ENCODE measurements at places on chromosomes 7 and 10.

- DNase-seq, result no peak
These were observed 6.9 kb upstream of the MINDY4 start for GRCh38 chr7:30764030-30764975.

DNA sequence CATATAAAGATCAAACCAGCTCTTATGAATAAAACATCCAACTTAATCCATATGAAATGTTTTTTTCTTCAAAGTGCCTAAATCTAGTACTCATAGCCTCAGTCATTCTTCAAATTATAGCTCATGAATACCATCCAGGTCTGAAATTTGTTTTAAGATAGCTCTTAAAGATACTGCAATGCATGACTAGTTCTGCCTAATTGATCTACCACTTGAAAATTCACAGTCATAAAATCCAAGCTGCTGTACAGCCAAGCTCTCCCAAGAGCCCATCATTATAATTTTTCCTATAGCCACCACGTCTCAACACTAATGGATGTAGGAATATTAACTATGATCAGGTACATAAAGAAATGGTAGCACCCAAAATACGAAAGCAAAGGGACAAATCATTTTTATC, 87.9 kb upstream of the RNF148 start:
- no peak for DNase-seq

- no peak for DNase-seq
These were observed 4.9 kb upstream of the GRID2IP start for GRCh38 chr7:6556196-6556595.

DNA sequence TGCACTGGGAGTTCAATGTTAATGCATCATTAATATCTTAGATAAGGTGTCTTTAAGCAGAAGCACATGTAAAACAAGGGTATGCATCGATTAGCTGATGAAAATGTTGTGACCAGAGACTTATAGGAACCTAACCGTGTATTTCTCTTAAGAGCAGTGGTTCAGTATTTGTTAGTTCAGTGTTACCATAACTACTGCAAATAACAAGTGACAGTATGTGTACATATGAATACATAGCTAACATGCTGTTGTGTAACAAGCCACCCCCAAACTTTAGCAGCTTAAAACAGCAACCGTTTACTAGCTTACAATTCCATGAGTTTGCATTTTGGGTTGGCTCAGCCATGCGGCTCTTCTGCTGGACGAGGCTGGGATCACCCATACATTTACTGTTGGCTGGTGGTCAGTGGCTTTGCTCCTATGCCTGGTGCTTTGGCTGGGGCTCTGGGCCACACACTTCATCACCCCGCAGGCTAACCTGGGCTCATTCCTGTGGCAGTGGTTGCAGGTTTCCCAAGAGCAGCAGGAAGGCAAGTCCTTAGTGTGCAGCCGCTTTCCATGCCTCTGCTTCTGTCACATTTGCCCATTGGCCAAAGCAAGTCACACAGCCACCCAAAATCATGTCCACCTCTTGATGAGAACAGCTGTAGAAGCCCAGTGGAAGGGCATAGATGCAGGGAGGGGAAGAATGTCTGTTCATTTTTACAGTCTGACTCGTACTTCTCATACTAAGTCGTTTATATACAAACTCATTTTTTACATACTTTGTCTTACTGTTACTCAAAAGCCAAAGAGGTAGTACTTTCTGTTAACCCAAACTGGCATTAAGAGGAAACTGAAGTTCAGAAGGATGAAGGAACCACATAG, 103.3 kb upstream of the GATA3 start:
- DNase-seq, result no peak

DNA sequence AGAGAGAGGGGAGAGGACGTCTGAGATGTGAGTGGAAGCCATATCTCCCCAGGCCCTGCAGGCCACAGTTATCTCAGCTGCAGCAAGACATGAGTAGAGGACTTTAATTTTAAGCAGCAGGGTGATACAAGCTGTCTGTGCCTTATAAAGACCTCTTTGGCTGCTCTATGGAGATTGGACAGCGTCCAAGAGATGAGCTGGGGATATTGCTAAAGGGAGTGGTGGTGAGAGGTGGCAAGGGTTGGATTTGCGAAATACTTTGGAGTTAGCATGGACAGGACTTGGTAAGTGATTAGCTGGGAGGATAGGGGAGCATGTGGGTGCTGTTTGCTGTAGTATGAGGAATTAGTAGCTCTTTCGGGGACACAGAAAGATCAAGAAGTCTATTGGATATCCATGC, 191.8 kb downstream of the CACNB2 start:
- no peak for DNase-seq

DNA sequence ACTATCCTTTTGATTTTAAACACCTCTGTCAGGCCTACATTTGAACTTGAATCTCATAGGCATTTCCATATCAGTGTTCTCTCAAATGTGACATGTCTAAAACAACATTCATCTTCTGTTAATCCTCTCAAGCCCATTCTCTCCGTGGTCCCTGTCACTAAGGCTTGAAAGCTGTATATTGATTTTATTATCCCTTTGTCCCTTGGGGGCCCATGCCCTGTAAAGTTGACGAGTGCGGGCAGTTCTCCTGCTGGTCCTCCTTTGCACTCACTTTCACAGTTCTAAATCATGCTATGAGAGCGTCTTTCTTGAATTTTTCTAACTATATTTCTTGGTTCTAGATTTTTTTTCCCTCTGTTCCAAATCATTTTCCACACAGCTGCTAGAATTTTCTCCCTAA, 27.3 kb downstream of the GALNT11 start:
- DNase-seq, result no peak

GRCh38 chr10:110324201-110324804, 19.6 kb upstream of the SMNDC1 start:
- DNase-seq, result no peak

DNA sequence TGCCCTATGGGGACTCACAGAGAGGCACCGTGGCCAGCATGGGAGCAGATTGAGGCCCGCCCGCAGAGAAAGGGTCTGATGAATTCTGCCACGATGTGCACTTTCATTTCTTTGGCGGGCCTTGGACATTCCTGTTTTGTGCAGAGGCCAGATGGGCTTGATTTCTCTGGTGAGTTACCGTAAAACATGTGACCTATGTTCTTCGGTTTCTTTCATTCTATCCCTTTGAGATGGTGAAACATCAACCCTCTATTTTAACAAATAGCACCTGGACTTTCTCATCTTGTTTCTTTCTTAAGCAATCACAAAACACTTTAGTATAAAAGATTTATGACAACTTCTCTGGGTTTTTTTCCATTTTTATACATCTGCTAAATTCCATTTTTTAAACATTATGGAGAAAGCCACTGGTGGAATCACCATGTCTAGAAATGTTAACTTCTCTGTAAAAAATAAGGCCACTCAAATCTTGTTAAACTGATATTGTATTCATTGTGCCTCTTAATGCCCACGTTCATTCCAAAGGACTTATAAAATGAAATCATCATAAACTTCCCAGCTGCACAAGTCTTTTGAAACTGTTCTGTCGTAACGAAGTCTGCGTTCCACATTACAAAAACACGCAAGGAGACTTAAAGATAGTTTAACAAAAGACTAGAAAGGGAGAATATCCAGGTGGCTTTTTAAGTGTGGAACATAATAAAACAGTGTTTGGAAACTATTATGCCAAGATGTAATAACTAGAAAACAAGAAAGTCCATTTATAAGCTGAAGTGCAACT, 21.4 kb upstream of the ODAD2 start:
- no peak for DNase-seq

- DNase-seq, result no peak
These were observed 43.4 kb upstream of the HECTD2 start for GRCh38 chr10:91366704-91367103.

DNA sequence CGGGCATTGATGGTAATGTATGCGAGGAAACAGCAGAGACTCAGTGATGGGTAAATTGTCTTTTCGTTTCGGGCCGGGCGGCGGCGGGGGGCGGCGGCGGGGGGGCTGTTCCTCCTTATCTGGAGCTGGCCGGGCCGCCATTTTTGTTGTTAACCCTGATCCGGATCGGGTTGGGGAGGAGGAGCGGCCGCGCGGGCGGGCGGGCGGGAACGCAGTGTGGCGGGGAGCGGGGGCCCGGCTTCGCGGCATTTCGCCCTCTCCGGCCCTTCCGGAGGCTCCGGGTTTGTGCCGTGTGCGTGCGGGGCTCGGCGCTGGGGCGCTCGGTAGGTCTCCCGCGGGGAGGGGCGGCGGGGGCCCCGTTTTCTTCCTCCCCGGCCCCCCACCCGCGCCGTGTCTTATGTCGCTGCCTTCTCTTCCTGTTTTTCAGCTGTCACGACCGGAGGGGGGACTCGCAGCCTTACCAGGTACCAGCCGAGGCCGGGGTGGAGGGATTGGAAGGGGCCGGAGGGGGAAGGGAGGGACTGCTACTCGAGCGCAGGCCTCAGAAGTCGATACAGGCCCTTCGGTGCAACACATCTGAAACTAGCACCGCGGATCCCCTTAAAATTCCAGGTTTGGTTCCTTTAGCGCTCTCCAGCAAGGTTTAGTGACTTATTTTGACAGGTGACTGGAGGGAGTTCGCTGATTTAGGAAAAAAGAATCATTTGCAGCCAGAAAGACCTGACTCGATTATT, 820 bp downstream of the WAC start:
- peak; percentile 29 for DNase-seq

GRCh38 chr7:52463341-52463740, 572.1 kb upstream of the POM121L12 start:
- no peak for DNase-seq

DNA sequence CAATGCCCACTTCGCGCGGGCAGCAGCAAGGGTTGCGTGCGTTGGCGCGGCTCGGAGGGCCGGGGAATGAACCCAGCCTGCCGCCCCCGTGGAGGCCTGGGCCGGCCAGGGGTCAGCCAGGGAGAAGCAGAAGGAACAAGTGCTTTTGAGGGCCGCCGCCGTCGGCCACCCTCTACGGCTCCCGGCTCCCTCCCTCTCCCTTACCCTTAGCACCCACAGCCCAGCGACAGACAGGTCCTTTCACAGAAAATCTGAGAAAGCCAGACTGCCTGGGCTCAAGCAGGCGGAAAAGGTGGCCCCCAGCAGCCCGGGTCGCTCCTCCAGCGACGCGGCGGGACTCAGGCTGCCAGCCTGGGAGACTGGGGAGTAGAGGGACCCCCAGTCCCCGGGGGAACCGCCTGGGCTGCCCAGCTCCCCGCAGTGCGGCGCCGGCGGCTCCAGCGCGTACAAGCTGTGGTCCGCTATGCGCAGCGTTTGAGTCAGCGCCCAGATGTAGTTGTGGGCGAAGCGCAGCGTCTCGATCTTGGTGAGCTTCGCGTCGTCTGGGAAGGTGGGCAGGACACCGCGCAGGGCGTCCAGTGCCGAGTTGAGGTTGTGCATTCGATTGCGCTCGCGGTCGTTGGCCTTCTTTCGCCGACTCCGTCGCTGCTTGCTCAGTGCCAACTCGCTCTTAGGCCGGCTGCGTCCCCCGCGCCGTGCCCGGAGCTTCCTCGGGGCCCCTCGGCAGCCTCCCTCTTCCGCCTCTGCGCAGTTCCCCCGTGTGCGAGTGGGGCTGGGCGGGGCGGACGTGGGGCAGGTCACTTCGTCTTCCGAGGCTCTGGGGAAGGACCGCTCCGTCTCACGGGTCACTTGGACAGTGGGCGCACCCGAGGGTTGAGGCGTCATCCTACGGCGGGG, 815 bp downstream of the NEUROG3 start:
- DNase-seq, result no peak

DNA sequence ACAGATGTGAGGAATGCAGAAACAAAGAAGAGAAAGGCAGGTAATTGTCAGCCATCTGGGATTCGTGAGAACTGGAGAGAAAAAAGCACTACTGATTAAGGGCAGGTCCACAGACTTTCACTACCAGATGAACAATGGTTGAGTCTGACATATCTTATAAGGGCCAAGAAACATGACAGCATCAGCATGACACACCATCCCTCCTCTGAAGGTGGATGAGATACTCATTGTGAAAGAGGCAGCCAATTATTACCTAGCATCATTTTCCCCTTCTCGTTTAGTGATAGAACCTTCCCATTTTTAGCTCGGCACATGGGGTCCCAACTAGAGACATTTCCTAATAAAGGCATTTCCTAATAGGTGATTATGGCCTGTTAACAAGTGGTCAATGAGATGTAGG, 19.2 kb upstream of the MET start:
- no peak for DNase-seq

DNA sequence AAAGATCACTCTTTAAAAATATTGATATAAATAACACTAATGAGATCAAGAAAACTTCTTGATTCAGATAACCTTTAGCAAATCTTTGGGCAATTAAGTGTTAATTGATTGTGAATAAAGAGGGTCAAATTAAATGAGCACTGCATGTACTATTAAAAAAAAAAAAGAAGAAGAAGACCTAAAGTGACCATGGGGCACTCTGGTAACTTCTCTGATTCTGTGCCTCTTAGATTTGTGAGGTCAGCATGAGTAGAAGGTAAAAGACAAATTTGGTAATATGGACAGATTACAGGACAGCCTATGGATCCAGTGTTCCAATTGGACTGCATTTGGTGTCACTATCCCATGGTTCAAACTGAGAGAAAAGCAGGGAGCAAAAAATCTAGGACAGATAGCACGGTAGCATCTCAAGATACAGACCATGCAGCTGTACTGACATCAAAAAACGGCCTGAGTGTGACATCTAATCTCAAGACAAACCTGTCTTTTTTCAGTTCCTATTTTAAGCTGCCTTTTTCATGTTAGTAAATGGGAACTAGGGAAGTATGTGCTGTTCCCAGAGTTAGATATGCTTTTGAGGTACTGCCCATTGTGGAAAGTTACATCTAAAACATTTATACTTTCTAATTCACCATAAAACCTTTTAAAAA, 128.0 kb downstream of the KCND2 start:
- DNase-seq, result no peak

GRCh38 chr7:40437936-40438634, 303.3 kb downstream of the SUGCT start:
- no peak for DNase-seq

DNA sequence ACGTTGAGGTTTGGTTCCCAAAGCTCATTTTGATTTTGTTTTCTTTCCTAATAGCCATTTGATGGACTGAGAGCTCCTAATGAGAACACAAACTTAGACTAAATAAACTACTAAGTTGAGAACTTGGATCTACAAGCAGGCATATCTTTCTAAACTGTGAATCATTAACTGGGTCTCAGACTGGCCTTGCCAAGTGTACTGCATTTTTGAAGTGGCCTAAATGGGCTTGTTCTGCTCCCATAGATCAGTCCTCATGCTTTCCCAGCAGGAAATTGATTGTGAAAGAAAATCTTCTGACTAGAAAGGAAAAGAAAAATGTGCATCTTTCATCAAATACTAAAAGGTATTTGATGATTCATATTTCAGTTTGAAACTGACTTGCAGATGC, 46.7 kb upstream of the RBM33 start:
- DNase-seq, result no peak

DNA sequence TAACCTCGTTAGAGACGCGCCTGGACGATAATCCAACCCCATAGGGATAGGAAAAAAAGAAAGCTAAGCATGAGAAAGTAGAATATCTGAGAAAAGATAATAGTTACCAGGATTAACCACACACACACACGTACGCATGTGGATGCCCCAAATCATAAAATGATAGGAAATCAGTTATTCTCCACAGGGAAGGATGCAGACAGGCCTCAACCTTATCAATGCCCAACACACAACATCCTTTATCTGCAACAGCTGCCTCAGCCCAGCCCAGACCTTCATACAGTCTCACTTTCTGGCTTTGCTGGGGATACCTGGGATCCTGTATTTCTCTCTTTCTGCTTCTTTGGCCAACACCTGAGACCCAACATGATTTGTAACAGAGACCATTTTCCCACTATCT, 123.0 kb downstream of the NOC3L start:
- DNase-seq, result no peak
